Stimulated activated naive CD8-positive, alpha-beta T cell treated with anti-CD3 and anti-CD28 coated beads, Interleukin-15, amount 100 ng/mL, for 72 hours (primary cell): ENCODE measurements at places on chromosomes 2 and 18.

- no peak for DNase-seq
Observed at GRCh38 chr2:117698819-117699218, 115.7 kb upstream of the DDX18 start.

GRCh38 chr2:233756429-233757081 is 3.5 kb upstream of the UGT1A1 start:
- DNase-seq, result no peak

- no peak for DNase-seq
Observed at GRCh38 chr2:241053576-241054251, 48.4 kb downstream of the MTERF4 start.

DNA sequence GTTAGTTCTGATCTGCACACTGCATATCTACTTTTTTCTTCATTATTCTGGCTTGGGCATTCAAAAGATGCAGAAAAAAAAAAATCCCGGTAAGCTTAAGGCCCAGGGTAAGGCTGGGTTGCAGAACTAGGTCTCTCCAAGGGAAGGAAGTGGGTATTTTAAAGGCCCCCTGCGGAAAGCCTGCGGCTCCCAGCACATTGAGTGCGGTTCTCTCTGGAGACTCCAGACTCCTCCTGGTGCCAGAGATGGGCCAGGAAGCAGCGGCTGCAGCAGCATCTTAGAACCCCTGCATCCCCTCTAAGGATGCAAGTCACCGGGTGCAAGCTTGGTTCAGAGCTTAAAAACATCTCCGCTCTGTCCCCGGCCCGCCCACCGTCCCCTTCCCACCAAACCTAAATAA is 49.5 kb downstream of the TGIF1 start:
- no peak for DNase-seq

DNA sequence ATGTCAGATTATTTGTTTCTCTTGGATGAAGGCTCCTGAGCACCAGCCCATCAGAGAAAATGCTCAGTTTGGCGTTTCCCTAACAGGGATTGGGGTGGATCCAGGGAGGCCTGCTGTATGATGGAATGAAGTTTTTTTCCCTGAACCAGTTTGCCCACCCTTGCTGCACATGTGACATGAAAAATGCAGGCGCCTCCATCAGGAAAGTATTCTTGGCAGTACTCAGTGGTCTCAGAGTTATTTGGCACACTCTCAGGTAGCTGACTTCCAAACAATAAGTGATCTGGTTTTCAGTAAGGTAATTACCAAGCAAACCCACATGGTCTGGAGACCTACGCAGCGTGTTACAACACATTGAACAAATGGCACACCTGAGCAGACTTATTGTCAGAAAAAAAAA is 254.9 kb downstream of the PAX3 start:
- no peak for DNase-seq

GRCh38 chr18:75660932-75661331 is 233.4 kb upstream of the SMIM21 start:
- no peak for DNase-seq

DNA sequence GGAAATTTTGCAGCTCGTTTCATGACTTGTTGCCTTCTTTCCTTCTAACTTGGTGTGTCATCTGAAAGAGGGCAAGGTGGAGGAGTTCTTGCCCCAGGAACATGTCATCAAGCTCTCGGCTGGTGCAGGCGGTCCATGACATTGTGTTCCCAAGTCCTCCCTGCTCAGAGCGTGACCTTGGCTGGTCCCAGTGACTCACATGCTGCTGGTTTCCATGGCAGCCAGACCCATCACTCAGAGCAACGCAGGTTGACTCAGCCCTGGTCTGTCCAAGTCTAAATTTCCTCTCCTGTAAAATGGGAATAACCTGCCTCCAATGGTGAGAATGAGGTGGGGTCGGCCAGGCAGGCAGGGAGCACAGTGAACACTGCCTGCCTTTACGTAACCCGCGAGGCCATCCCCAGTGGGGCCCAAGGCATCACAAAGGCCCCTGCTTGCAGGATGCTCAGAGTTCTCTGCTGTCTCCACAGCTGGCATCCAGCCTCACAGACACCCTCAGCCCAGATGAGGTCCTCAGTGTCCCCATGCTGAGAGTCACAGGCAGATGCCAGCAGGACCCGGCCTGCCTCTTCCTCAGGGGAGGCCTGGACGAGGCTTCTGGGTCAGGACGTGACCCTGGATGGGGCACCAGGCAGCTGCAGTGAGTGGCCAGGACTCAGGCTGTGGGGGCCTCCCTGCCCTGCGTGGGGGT is 143.7 kb downstream of the TPO start:
- DNase-seq, result no peak

- peak; percentile 81 for DNase-seq
Observed at GRCh38 chr2:8488001-8488738, 193.7 kb upstream of the ID2 start.

DNA sequence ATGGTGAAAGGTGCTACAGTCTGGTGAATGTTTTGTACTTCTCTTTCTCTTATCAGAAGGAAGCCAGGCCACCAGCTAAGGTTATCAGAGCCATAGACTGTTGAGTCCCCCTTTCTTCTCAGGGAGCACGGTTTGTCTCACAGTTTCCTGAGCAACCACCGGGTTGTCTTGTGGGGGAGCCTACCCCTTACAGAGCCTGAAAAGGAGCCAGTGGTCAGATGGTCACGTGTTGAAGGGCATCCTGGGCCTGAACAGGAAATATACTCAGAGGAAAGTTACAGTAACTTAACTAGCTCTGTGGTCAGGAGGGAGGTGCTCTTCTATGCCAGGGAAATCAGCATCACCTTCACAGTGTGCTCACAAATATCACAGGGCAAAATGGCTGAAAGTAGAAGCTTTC is 11.6 kb downstream of the CD28 start:
- peak; percentile 58 for DNase-seq

DNA sequence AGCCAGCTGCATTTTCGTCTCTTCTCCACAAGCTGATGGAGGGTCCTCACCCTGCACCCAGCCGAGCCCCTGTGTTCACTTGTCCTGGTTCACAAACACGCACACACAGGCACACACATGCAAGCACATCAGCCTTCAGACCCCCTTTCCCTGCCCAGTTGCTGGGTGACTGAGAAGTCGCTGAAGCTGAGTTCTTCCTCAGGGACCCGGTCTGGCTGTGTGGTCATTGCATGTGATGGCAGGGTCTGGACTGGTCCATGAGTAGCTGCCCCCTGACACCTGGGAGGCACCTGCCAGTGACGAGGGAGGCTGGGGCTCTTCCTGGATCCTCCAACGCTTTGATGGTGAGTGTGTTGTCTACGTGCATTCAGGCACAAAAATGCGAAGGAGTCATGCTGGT is 546.1 kb upstream of the SALL3 start:
- DNase-seq, result no peak

- DNase-seq, result no peak
Observed at GRCh38 chr2:74890711-74891110, 56.8 kb downstream of the HK2 start.

DNA sequence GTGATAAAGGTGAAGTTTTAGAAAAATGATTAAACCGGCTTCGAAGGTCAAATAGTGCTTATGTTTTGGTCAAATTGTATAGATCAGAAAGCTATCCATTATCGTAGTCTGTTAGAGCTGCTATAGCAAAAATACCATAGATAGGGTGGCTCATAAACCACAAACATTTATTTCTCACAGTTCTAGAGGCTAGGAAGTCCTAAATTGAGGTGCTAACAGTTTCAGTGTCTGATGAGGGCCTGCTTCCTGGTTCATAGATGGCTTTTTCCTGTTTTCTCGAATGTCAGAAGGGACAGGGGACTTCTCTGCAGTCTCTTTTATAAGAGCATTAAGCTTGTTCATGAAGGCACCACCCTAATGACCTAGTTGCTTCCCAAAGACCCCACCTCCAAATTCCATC is 186.6 kb upstream of the ERBB4 start:
- no peak for DNase-seq

- DNase-seq, result no peak
Observed at GRCh38 chr2:28633746-28634145, 117.9 kb upstream of the PPP1CB start.

GRCh38 chr2:60490441-60490840 is 63.0 kb downstream of the BCL11A start:
- DNase-seq, result no peak

- DNase-seq, result no peak
Observed at GRCh38 chr18:41075212-41075611, 879.8 kb upstream of the PIK3C3 start.

DNA sequence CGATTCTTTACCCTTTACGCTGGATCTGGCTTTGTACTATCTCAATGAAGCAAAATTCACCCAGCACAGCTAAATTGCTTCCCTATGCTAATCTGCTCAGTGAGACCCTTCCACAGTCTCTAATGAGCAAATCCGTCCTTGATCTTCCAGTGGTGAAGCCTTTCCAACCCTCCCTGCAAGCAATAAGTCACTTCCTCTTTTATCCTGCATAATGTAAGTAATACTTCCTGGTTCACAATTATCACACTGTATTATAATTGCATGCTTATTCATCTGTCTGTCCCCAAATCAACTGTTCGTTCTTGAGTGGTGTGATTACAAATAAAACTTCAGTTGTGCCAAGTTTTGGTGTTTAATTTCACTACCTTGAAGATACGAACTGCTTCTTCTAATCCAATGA is 404.0 kb downstream of the ADCYAP1 start:
- no peak for DNase-seq

- DNase-seq, result no peak
Observed at GRCh38 chr2:232310121-232310520, 68.4 kb upstream of the ALPP start.

DNA sequence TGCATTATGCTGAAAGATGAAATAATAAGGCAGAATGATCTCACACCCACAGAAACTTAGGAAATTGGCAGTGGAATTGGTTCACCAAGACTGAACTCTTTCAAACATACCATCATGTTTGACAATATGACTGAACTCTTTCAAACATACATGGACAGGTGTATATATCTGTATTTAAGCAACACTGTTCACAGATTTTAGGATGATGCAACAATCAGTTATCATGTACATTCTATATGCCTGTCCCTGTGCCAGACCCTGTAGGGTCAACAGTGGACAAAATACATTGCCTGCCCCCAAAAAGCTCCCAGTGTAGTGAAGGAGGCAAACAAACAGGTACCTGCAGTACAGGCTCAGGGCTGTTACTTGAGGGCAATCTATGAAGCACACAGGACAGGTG is 2.9 kb upstream of the REV1 start:
- DNase-seq, result no peak

DNA sequence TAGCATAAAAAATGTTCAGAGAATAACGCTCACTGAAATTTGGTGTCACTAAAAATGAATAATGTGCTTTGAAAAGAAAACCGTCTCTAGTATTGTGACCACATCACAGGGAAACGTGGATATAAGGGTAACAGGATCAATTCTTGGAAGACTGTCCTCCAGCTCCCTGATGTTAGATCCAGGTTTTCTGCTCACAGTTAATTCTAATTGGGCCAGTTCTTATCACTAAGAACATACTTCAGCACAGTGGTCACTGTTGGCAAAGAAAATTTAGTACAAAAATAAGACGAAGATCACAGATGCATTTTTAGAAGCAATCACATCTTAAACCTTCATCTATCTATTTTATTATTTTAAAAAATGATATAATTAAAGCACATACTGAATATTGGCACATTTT is 57.0 kb upstream of the CD226 start:
- DNase-seq, result no peak

DNA sequence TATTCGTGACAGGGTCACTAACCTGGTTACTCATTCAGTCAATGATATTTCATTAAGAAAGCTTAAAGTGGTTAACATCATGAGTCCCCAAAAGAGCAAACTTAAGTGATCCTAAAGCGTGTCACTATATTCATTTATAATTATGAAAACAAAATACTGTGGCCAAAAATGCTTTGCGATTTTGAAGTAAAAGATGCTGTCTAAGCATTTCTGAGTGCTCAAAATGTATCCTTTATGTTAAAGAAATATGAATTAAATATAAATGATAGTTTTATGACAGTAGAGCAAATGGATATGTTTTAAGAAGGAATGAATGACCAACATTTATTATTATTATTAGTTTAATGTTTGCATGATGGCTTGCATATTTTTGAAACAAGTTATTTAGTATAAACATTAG is 72.6 kb upstream of the CDC42EP3 start:
- no peak for DNase-seq
